PC-9 (cell line): ENCODE measurements at places on chromosomes 3 and 15. TPM values are rescaled to one million over a fixed set of nuclear protein-coding genes. Genes with fewer than 3 reads are reported as not detected.

DNA sequence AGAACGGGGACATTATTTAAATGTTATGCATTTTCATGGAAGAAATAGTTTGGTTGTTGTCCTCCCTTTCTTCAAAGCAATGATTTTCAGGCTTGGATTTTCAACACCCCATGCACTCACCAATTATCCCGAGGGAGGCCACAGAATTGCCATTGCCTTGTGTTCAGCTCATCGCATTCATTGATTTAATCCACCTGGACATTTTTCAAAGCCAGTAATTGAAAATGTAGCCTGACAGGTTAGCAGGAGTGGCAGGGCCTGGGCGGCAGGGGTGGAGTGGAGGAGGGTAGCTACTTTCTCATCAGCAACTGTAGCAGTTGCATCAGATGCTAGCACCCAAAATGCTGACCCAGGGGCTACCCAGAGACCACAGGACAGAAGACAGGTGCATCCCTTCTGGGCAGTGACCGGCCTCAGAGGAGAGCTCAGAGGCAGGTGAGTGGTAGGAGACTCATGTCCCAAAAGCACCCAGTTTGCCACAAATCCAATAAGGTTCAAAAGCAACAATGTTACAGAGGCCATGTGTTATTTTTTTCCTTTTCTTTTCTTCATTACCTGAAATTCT is 242.4 kb downstream of the CD47 start:
- DNase-seq, result no peak

DNA sequence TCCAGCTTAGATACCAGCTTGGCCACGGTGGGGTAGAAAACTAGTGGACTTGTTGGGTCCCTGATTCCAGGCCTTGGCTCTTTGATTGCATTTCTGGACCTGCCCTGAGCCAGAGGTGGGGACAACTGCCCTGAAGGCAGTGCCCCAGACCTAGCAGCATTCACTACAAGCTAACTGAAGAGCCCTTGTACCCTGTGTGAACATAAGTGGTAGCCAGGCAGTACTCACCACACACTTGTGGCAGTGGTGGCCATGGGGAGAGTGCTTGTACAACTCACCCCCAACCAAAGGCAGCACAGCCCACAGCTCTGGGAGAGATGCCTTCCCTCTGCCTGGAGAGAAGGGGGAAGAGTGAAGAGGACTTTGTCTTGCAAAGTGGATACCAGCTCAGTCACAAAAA is 177.3 kb upstream of the NAALADL2 start:
- DNase-seq, result no peak

GRCh38 chr15:49438962-49439631 is 16.1 kb downstream of the FGF7 start:
- no peak for DNase-seq

Gene ALCAM
- 110 and 132 TPM in 2 replicates for total RNA-seq

Gene TRPM1
- not detected in 2 replicates for total RNA-seq
